ENCODE measurements at places on chromosomes 2 and 18.

DNA sequence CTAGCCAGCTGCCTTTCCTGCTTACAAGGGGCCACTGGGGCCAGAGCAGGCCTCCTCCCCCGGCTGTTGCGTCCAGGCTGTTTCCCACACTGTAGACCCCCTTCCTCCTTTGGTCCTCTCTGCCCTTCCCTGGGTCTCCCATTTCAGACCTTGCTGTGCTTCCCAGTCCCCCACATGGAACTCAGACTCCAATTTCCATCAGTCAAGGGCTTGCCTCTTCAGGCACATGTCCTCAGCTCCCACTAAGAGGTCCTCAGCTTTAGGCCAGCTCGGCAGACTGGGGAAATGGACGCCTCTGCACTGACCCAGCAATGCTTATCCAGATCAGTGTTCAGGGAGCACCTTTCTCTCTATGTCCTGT, 98.0 kb upstream of the BZW1 start:
- no peaks in the 10 kb centered on the region for H3K27me3 ChIP-seq
- H3K36me3 ChIP-seq: no peaks in the 10 kb centered on the region
- peak overlapping the region; percentile 62 for H3K27ac ChIP-seq
- no peak for DNase-seq
- peak overlapping the region; percentile 44 for H3K4me3 ChIP-seq

- H3K4me3 ChIP-seq: no peak overlapping the region
- no peaks in the 10 kb centered on the region for H3K36me3 ChIP-seq
- H3K27me3 ChIP-seq: no peaks in the 10 kb centered on the region
- H3K27ac ChIP-seq: no peak overlapping the region
Measured at GRCh38 chr2:235701206-235701981, 207.6 kb downstream of the AGAP1 start.

DNA sequence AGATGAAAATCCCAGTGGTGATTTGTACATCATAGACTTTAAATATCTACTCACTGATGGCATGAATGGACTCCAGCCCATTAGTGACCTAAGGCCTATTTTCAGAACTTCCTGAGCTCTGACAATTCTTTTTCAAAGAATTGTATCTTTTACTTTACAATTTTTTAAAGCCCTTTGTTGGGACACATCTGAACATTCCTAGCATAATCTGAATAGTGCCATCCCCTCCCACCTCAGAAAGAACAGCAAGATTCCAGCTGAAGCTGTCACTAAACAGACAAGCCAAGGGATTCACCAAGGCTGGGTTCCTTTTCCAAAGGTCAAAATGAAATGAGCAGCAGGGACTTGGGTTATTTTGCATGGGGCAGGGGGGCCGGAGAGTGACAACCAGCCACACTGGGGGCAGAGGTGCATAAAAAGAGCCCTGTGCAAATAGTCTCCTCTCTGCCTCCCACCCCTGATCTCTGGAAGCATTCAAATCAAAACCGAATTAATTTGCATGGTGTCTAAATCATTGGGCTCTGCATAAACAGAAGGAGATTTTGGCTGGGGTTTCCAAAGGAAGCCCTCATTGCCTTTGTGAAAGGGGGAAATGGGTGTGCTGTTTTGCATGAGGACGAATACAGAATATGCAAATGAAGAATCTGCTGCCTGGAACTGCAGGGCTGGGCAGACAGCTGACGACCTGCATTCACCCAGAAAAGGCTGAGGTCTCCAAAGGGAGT, 17.2 kb downstream of the EPHA4 start:
- DNase-seq: no peak
- peaks cover 16% of the 10 kb centered on the region for H3K4me1 ChIP-seq

DNA sequence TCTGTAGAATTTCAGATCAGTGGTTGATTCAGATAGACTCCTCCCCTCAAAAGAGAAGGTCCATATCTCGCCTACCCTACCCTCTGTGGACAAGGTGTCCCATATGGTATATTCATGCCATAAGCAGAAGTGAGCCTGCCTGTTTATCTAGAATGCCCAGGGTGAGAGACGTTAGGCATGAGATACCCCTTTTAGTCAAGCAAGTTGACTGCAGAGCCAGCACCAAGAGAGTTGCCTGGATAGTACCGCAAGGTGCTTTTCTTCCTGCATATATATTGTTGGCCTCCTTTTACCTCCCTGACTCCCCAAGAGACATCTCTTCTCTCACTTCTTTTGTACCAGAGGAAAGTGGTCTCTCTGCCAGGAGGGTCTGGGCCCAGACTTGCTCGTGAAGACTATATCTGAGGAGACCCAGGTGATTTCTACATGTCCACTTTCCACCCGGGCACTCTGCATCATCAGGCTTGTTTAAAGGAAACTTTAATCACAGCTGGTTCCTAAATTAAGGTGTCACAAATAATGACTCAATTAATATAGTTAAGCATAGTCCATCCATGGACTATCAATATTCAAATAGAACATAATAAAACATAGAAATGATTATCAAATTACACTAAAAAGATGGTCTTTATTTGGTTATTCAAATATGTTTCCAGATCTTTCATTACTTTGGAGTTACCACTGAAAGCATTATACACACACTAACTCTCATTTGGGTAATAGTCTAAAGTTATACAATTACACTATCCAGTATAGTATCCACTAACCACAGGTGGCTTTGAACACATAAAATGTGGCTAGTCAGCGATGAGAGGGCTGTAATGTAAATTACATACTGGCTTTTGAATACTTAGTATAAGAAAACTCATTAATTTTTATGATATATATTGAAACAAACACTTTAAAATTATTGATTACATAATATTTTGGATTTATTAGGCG, 4.1 kb downstream of the ITGA4 start:
- H3K4me1 ChIP-seq: peaks cover 29% of the 10 kb centered on the region
- H3K36me3 ChIP-seq: no peaks in the 10 kb centered on the region
- no peak overlapping the region for H3K4me3 ChIP-seq
- no peak overlapping the region for H3K27ac ChIP-seq

- no peaks in the 10 kb centered on the region for H3K36me3 ChIP-seq
- no peak for DNase-seq
- no peaks in the 10 kb centered on the region for H3K27me3 ChIP-seq
- H3K27ac ChIP-seq: no peak overlapping the region
Measured at GRCh38 chr2:143433251-143433650, 304.0 kb downstream of the ARHGAP15 start.

GRCh38 chr2:217838409-217838831, 164.4 kb downstream of the TNS1 start:
- H3K4me1 ChIP-seq: peaks cover 56% of the 10 kb centered on the region
- H3K27ac ChIP-seq: peak overlapping the region; percentile 80
- DNase-seq: no peak
- peaks cover 23% of the 10 kb centered on the region for H3K36me3 ChIP-seq
- no peak overlapping the region for H3K4me3 ChIP-seq

DNA sequence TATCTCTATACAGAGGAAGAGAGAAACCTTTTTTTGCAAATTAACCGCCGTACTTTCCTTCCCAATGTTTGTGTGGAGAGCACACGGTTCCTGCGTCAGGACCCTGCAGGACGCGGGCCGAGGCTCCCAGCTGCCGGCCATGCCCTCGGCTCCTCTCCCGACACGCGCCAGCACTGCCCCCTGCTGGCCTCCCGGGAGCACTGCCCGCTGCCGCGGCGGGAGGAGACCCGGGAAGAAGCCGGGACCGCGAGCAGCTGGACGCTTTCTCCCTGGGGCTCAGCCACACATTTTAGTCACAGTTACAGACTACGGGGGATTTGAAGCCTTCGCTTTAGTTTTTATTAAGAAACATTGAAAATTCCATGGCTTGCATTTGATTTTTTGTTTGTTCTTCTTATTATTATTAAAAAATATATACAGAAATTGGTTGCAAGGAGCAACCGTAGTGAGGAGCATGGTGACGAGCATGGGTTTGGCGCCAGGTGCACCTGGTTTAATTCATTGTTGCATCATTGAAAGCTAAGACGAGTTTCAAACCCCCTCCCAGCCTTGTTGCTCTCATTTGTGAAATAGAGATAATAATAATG, 401.2 kb downstream of the GALR1 start:
- no peaks in the 10 kb centered on the region for H3K4me1 ChIP-seq
- no peak overlapping the region for H3K4me3 ChIP-seq
- peaks cover 6% of the 10 kb centered on the region for H3K27me3 ChIP-seq
- H3K27ac ChIP-seq: no peak overlapping the region
- H3K36me3 ChIP-seq: no peaks in the 10 kb centered on the region
- peak; percentile 87 for DNase-seq

GRCh38 chr2:209314653-209315052, 109.2 kb upstream of the MAP2 start:
- H3K36me3 ChIP-seq: no peaks in the 10 kb centered on the region
- DNase-seq: no peak
- no peaks in the 10 kb centered on the region for H3K4me1 ChIP-seq
- no peak overlapping the region for H3K27ac ChIP-seq
- no peak overlapping the region for H3K4me3 ChIP-seq

GRCh38 chr2:45707006-45707405, 55.5 kb downstream of the PRKCE start:
- H3K4me1 ChIP-seq: peaks cover 16% of the 10 kb centered on the region
- peaks cover 4% of the 10 kb centered on the region for H3K36me3 ChIP-seq
- H3K27ac ChIP-seq: no peak overlapping the region
- no peaks in the 10 kb centered on the region for H3K27me3 ChIP-seq
- H3K4me3 ChIP-seq: no peak overlapping the region

DNA sequence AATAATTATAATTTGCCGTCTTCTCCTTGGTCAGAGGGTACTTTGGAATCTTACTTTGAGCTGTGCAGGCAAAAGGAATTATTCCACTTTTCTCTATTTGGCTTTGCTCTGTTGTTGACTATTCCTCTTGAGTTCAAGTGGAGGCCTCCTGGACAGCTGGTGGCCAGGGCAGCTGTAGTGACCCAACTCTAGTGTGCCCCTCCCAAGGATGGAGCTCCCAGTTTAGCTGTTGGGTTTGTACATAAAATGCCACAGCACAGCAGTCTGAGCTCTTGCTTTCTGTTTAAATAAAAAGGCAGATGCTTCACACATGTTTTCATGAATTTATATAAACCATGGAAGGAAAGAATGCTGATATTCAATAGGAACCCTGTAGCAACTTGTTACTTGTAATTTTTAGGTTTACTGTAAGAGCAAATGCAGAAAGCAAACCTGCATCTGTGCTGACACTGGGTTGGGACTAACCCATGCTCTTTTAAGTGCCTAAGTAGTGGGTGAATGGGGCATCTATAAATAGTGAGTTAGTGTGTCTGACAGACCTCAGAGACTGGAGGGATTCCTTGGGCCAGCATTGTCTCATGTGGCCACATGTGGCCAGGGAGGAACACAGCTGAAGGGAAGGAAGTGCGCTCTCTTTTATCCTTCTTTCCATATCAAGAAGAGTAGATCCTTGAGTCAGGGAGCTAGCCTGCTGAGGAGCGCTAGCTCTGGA, 121.8 kb downstream of the FHOD3 start:
- H3K36me3 ChIP-seq: no peaks in the 10 kb centered on the region
- no peak for DNase-seq
- H3K27me3 ChIP-seq: no peaks in the 10 kb centered on the region
- H3K4me1 ChIP-seq: peaks cover 8% of the 10 kb centered on the region
- peak overlapping the region; percentile 47 for H3K27ac ChIP-seq

GRCh38 chr2:18345848-18346247, 214.6 kb downstream of the RDH14 start:
- no peaks in the 10 kb centered on the region for H3K4me1 ChIP-seq
- H3K27me3 ChIP-seq: no peaks in the 10 kb centered on the region
- no peaks in the 10 kb centered on the region for H3K36me3 ChIP-seq
- DNase-seq: no peak

DNA sequence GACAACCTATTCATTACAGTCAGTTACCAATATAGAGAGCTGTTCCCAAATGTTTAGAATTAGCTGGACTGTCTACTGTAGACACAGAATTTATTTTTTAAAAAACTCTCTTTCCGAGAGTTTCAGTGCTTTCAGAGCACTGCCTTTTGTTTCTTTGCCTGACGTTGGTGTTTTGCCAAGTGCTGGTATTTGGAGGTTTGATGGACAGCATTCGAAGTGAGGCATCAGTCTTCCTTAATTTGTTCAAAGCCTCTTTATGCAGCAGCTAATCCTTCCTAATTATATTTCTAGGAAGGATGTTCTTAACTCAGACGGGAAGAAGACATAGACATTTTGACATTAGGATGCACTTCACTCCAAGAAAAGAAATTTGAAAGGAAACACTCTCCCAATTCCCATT, 83.2 kb downstream of the LTBP1 start:
- H3K27me3 ChIP-seq: no peaks in the 10 kb centered on the region
- H3K36me3 ChIP-seq: no peaks in the 10 kb centered on the region
- no peak overlapping the region for H3K27ac ChIP-seq
- DNase-seq: no peak
- H3K4me1 ChIP-seq: peaks cover 2% of the 10 kb centered on the region

GRCh38 chr2:28680657-28681056, 71.0 kb upstream of the PPP1CB start:
- H3K27me3 ChIP-seq: no peaks in the 10 kb centered on the region
- no peaks in the 10 kb centered on the region for H3K36me3 ChIP-seq
- no peak overlapping the region for H3K4me3 ChIP-seq
- H3K4me1 ChIP-seq: peaks cover 37% of the 10 kb centered on the region
- peak overlapping the region; percentile 52 for H3K27ac ChIP-seq
- DNase-seq: no peak

GRCh38 chr2:80461505-80462197, 157.1 kb upstream of the LRRTM1 start:
- H3K36me3 ChIP-seq: no peaks in the 10 kb centered on the region
- no peaks in the 10 kb centered on the region for H3K4me1 ChIP-seq
- H3K27ac ChIP-seq: no peak overlapping the region
- DNase-seq: no peak
- H3K27me3 ChIP-seq: no peaks in the 10 kb centered on the region

DNA sequence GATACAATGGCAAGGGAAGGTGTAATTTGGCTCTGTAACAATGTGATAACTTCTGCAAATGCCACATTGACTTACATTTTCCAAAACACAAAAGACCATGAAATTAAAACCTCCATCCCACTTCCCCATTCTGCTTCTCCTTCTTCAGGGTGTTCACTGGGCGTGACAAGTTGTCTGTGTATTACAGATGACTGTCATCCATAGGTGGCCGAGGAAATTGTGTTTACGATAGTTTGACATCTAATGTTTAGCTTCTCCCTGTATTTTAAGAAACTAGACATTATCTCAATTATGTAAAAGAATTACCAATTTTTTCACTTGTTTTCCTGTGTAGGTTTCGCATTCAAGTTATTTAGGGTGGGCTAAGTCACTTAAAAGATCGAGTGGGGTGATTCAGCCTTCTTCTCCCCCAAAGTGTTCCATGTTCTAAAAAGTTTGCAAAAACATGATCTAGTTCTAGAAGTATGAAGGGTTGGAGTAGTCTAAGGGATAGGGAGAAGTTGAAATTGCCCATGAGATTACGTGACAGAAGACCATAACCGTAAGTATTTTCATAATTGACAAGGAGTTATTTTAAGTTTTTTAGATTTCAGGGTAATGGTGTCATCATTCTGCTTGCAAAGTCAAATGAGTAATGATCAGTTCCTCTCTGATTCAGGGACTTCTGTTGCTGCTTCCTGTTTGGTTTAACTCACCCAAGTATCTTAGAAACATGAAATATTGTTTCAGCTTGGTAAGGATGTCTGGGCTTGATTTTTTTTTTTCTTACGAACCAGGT, 25.2 kb upstream of the CYTIP start:
- H3K27ac ChIP-seq: no peak overlapping the region
- no peaks in the 10 kb centered on the region for H3K36me3 ChIP-seq
- no peak overlapping the region for H3K4me3 ChIP-seq
- no peak for DNase-seq
- no peaks in the 10 kb centered on the region for H3K4me1 ChIP-seq

Data from suprapubic skin (tissue), 4 donors.